ENCODE measurements at places on chromosomes 3 and 15.
A peak's percentile ranks its signal among the peaks of the same experiment; 100 is the strongest.

GRCh38 chr3:66035763-66036477 lies 2.8 kb downstream of the MAGI1 start:
- peak; percentile 84 for DNase-seq

GRCh38 chr3:132800958-132801357 lies 78.7 kb upstream of the NPHP3 start:
- peak; percentile 72 for DNase-seq

- no peak for DNase-seq
Measured at GRCh38 chr15:25090073-25090733, 135.4 kb downstream of the SNRPN start.

GRCh38 chr3:94146455-94146854 lies 83.6 kb downstream of the NSUN3 start:
- DNase-seq: peak; percentile 27

DNA sequence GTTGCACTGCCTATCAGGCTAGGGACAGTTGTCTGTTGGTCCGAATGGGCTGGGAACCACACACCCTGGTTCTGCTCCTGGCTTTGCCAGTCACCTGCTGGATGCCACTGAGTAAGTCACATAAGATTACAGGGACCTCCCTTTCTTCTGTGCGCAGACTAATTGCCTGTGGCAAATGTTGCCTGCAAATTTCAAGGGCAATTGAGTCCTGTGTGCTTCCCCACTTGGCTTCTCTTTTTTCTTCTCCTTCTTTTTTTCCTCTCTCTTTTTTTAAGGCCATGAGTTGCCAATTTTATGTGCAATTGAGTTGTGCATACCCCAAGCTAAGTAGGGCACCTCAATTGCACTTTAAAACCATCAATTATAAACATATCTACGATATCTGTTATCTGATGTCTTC lies 963.4 kb downstream of the MCTP2 start:
- DNase-seq: no peak
